ENCODE measurements at places on chromosomes 2 and 18. TPM values are rescaled to one million over a fixed set of nuclear protein-coding genes. Genes with fewer than 3 reads are reported as not detected.
A peak's percentile ranks its signal among the peaks of the same experiment; 100 is the strongest.

DNA sequence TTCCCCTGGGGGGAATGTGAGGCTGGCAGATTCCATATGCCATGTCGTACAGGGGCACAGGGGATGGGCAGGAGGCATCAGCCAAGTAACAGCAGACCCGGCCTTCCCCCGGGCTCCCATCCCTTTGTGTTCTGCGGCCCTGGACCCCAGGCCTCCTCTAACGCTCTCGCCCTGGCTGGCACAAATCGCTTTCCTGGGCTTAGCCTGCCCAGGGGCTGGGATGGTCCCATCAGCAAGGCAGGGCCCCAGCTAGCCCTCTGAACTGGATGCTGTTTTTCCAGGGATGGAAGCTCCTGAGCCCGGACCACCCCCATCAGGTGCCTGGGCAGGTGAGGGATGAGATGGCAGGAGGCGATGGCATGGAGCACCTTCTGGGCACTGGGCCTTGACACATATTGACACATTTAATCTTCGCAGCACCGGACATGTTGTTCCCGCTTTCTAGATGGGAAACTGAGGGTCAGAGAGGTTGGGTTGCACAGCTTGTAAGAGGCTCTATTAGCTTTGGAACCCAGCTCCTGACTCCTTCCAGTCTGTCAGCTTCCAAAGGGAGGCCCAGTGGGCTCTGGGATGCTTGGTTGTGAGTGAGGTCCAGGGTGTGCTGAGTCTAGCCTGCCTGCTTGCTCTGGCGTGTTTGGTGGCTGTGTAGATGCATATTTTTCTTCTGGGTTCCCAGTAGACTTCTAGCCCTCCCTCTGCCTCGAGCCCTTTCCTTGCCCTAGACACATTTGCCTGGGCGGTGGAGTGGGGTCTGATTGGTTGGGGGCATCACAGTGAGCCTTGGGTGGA lies 40.3 kb downstream of the GLI2 start:
- DNase-seq = peak; percentile 10
- peaks cover 49% of the 10 kb centered on the region for H3K27me3 ChIP-seq
- H3K36me3 ChIP-seq = no peaks in the 10 kb centered on the region
- no peaks in the 10 kb centered on the region for H3K4me1 ChIP-seq
- no peak overlapping the region for H3K4me3 ChIP-seq

GRCh38 chr2:127080226-127080937 lies 26.6 kb downstream of the BIN1 start:
- no peaks in the 10 kb centered on the region for H3K36me3 ChIP-seq
- peaks cover 12% of the 10 kb centered on the region for H3K27me3 ChIP-seq
- H3K4me3 ChIP-seq = no peak overlapping the region

DNA sequence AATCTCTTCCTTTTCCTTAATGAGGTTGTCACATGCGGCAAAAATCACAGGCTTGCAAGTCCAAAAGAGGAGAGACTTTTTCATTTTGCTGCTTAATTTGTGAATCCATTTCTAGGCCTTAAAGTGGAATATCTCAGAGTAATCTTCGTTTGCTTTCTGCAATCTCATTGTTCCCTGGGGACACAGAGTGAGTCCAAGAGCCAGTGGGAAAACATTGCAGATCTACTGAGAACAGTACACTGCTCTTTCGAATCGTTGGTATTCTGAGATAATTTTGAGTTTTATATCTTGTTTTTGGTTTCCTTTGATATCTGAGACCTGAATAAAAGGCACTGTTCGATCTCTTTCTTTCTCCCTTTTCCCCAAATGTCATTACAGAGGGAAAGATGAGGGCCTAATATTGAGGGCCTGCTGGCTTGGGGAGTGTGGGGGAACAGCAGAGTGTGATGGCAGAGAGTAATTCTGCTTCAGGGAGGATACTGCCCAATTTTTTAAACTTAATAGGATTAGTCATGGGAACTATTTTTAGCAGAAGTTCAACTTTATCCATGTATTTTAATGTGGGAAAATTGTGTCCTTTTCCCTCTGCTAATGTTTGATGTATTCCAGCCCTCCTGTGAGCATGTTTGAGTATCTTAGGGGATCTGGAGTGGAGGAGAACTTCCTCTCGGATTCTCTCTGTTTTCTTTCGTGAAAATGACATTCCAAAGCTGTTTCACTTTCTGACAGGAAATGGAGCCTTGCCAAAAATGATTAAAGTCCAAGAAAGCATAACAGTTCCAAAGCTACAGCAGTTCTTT lies 418.2 kb upstream of the ZEB2 start:
- peak overlapping the region; percentile 84 for H3K27ac ChIP-seq
- no peak overlapping the region for H3K4me3 ChIP-seq
- H3K4me1 ChIP-seq = peaks cover 37% of the 10 kb centered on the region
- no peak for DNase-seq
- H3K36me3 ChIP-seq = no peaks in the 10 kb centered on the region

DNA sequence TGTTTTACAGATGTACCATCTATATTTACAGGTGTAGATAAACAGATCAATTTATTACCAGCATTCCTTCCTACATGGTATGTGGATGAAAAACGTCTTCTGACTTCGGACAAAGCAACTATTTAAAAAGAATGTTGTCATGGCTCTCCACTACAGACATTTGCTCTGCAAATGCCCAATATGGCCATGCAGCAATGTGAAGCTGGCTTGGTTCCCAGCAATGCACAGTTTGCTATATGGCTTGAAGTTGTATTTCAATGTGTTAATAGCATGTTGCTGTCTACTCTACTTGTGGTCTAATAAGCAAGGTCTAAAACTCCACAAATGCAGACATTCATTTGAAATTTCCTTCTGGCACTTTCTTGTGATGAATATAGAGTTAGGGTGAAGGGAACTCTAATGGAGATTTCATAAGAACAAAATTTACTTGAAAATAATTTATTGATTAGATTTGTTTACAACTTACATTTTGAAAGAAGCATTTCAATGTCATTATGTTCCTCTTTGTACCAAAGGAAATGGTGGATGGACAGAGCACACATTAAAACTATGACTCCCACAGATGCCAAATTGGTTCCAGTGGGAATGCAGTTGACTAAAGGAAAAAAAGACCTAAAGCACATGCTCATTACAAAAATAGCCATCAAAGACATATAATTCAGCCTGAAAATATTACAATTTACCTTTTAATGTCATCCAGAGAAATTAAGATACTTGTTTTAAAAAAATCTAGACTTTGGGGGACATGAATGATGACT lies 234.0 kb downstream of the DYM start:
- H3K27ac ChIP-seq = no peak overlapping the region
- peaks cover 28% of the 10 kb centered on the region for H3K4me1 ChIP-seq
- H3K4me3 ChIP-seq = no peak overlapping the region
- no peaks in the 10 kb centered on the region for H3K36me3 ChIP-seq

- no peak for DNase-seq
- no peak overlapping the region for H3K27ac ChIP-seq
- H3K27me3 ChIP-seq = no peaks in the 10 kb centered on the region
Measured at GRCh38 chr18:65347446-65347845, 403.4 kb upstream of the CDH7 start.

DNA sequence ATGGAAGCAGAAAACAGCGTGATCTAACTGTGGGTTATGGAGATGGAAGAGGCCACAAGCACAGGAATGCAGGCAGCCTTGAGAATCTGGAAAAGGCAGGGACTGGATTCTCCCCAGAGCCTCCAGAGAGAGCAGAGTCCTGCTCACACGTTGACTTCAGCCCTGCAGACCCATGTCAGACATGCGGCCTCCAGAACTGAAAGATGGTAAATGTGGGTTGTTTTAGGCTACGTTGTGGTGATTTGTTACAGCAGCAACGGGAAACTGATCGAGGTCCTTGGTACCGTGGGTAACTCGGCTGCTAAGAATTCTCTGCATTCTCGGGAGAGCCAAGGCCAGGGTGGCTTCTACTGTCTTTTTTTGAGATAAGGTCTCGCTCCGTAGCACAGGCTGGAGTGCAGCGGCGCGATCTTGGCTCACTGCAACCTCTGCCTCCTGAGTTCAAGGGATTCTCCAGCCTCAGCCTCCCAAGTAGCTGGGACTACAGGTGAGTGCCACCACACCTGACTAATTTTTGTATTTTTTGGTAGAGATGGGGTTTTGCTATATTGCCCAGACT lies 97.1 kb downstream of the ACKR3 start:
- H3K27ac ChIP-seq = no peak overlapping the region
- H3K36me3 ChIP-seq = no peaks in the 10 kb centered on the region
- no peaks in the 10 kb centered on the region for H3K27me3 ChIP-seq

DNA sequence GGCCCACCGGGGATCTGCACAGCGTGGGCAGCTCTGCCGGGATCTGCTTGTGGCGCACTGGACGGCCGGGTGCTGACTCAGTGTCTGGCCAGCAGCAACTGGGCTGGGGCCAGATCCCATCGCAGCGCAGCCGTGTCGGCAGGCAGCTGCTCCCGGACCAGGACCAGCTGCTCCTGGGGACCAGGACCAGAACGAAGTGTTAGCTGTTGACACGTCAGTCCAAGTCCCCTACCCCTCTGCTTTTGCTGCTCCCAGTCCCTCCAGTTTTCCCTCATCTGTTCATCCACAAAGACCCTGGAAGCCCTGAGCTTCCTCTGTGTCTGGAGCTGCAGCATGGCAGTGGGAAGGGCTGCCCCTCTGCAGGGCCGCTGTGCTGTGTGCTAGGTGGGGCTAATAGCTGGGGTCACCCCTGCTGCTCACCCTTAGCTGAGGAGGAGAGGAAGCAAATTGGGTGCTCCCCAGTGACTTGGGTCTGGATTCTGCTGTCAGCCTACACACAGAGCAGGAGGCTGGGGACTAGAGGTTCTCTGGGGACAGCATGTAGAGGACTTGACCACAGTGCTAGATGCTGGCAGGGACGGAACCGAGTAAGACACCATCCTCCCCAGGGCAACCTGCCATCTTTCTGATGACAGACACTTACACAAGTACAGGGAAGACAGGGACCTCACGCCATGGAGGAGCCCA lies 16.9 kb upstream of the KIF1A start:
- no peaks in the 10 kb centered on the region for H3K36me3 ChIP-seq
- peak; percentile 60 for DNase-seq
- H3K27me3 ChIP-seq = peaks cover 58% of the 10 kb centered on the region
- no peak overlapping the region for H3K4me3 ChIP-seq
- H3K27ac ChIP-seq = no peak overlapping the region

- peaks cover 63% of the 10 kb centered on the region for H3K36me3 ChIP-seq
- H3K4me3 ChIP-seq = no peak overlapping the region
- peaks cover 49% of the 10 kb centered on the region for H3K4me1 ChIP-seq
- H3K27ac ChIP-seq = peak overlapping the region; percentile 100
- no peak for DNase-seq
Measured at GRCh38 chr2:70083344-70084156, 3.7 kb upstream of the PCBP1 start.

DNA sequence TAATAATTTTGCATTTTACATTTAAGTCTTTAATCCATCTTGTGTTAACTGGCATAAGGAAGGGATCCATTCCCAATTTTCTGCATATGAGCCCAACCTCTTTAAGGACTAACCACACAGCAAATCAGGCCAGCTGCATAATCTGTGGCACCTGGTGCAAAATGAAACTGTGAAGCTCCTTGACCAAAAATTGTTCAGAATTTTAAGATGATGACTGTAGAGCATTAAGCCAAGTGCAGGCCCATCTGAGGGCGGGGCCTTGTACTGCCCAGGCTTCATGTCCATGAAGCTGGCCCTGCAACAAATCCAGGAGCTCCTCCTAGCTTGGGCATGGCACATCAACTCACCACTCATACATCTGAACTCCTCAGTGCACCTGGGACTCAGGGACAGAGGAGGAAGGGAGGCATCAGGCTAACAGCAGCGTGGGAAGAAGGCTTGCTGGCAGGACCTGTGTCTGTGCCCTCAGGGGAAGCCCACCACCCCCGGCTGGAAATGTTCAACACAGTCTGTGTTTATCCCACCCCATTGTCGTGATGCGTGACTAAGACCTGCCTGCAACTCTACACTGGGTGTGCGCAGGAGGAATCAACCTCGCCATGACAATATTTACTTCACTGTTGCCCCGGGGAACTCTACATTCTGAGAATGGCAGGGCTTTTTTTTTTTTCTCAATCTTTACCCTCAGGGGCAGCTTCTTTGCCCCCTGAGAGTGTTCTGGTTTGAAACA lies 128.9 kb upstream of the SIX2 start:
- H3K36me3 ChIP-seq = no peaks in the 10 kb centered on the region
- no peak overlapping the region for H3K27ac ChIP-seq
- no peaks in the 10 kb centered on the region for H3K4me1 ChIP-seq
- H3K27me3 ChIP-seq = peaks cover 37% of the 10 kb centered on the region

DNA sequence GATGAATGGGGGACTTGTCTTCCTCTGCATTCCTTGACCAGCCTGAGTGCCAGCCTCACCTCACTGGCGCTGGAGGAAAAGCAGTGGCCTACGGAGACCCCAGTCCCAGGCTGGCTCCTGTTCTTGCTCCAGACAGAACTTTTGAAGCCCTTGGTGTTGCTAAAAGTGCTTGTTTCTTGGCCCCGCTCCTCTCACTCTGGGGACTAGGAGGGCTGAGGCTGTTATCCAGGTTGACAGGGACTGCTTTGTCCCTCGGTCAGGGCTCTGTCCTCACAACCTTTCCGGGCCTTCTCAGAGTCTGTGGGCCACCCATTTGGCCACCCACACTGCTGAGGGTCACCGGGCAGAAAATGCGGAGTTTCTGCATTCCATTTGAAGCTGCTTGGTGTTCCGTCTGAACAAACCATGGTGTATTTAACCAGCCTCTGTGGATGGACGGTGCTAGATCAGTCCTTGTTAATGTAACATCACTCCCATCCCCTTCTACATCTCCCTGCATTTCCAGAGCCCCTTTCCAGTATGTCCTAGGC lies 25.6 kb downstream of the B3GNT7 start:
- H3K36me3 ChIP-seq = no peaks in the 10 kb centered on the region
- no peak overlapping the region for H3K27ac ChIP-seq
- no peaks in the 10 kb centered on the region for H3K4me1 ChIP-seq
- DNase-seq = no peak
- peaks cover 16% of the 10 kb centered on the region for H3K27me3 ChIP-seq
- H3K4me3 ChIP-seq = no peak overlapping the region

DNA sequence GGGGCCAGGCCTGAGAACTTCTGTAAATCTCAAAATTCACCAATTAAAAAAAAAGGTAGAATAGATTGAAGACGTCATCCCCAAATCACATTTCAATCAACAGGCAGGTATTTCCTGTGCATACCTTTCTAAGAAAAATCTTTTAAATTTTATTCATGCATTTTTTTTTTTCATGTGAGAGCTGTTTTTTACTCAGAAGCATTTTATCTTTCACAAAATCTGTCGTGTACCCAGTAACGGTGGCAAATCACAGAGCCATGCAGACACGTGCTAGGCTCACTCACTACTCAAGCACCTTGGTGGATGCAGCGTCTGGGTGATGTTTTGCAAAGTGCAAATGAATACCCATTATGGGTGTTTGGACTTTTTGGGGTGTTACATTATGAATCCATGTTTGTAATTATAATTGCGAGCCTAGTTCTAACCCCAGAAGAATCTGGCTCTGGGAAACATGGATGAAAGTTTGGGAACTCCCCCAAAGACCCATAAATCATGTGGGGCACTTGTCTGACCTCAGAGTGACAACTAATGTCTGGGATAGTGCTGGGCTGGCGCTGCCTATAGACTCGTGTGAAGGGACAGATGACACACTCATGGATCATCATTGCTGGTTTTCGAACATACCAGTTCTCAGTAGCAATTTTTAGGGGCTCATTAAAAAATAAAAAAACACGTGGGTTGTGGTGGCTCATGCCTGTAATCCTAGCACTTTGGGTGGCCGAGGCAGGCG lies 335.2 kb downstream of the LPIN1 start:
- no peaks in the 10 kb centered on the region for H3K36me3 ChIP-seq
- no peak overlapping the region for H3K27ac ChIP-seq
- DNase-seq = no peak
- peaks cover 5% of the 10 kb centered on the region for H3K4me1 ChIP-seq

GRCh38 chr2:10135296-10136089 lies 13.0 kb downstream of the RRM2 start:
- no peak overlapping the region for H3K27ac ChIP-seq
- no peak overlapping the region for H3K4me3 ChIP-seq
- H3K4me1 ChIP-seq = no peaks in the 10 kb centered on the region
- H3K27me3 ChIP-seq = no peaks in the 10 kb centered on the region
- no peaks in the 10 kb centered on the region for H3K36me3 ChIP-seq

The CKAP2L gene
- 0.38 TPM for total RNA-seq

The ANKRD36 gene
- total RNA-seq = 4.3 TPM

The GALNT14 gene
- total RNA-seq = 0.14 TPM

The IL36A gene
- not detected for total RNA-seq

The LCT gene
- total RNA-seq = not detected

The SH3RF3 gene
- 7.9 TPM for total RNA-seq

All from left ventricle myocardium inferior (tissue), 1 donor.